ENCODE measurements at places on chromosomes 4 and X.

- DNase-seq, result no peak
These were observed 5.6 kb upstream of the STPG2 start for GRCh38 chr4:98148856-98149255.

DNA sequence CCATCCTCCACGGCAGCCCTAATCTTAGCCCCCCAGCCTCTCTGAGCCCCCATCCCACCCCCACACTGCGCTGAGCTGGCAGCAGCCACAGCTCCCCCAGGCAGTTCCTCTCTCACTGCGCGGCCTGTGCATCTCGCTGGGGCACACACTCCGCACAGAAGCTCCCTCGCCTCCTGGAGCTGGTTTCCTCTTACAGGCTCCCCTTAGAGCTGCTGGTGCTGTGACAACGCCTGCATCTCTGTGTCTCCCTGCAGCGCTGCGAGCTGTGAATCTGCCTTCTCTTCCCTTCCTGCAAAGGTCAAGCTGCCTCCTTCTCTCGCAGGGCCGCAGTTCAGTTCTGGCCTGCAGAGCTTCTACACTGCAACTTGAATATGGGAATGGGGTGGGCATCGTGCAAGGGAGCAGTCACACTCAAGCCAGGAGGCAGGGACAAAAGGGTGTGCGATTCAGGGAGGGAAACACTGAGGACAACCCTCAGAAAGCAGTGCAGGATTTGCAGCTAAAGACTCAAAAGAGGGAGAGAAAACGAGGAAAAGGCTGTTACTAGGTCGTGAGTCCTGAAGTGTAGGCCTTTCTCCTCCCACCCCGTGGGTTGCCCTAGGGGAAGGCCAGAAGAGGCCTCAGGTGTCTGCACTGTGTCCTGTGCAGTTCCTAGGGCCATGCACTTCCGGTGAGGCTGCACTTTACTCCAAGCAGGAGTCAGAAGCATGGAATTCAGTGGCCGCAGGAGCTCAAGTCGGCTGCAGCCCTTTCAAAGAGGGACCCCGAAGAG, 87.0 kb downstream of the BCOR start:
- DNase-seq, result no peak

- DNase-seq, result no peak
These were observed 64.5 kb downstream of the SMC1A start for GRCh38 chrX:53357799-53358530.

- DNase-seq, result no peak
These were observed 141.2 kb upstream of the INTU start for GRCh38 chr4:127491571-127491970.

DNA sequence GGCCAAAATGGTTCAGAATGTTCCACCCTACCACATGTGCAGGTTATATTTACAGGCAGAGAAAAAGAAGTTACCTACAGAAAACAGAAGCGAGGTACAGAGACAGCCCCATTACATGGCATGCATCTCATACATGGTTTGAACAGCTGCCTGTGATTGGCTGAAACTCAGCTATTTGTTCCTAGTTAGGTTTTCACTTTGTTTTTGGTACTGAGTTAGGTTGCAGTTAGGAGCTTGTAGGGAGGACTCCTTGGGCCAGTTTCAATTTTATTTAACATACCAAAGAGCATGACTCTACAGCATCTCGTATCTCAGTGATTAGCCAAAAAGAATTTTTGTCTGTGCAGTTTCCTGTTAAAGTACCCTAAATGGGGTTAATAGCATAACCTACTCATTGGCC, 392.0 kb downstream of the MAPK10 start:
- no peak for DNase-seq

GRCh38 chr4:3387943-3388361, 53.8 kb upstream of the HGFAC start:
- no peak for DNase-seq

GRCh38 chrX:20032201-20032600, 41.3 kb upstream of the BCLAF3 start:
- DNase-seq, result no peak

GRCh38 chrX:43741843-43742573, 85.9 kb downstream of the MAOA start:
- DNase-seq, result no peak

DNA sequence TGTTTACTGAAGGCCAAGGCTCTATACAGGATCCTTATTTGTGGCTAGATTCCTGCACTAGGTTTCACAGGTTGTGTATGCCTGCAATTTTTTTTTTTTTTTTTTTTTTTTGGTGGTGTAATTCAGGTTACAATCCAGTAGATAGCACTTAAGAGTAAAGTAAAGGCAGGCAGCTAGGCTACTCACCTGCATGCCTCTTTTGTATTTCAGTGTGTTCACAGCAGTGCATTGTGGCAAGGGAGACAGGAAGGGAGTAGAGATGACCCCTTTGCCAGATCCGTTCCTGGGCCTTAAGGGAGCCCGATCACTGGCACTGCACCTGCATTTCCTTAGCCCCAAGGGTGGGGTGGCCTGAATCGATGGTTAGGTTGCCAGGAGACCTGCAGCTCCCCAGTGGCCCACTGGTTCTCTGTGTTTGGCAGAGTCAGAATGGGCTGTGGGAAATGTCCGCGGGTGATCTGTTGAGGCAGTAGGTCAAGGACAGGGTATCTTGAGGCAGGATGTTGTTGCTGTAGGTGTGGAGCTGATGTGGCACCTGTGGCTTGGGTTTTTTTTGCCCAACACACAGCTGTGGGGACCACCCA, 374.9 kb upstream of the AADAT start:
- no peak for DNase-seq

DNA sequence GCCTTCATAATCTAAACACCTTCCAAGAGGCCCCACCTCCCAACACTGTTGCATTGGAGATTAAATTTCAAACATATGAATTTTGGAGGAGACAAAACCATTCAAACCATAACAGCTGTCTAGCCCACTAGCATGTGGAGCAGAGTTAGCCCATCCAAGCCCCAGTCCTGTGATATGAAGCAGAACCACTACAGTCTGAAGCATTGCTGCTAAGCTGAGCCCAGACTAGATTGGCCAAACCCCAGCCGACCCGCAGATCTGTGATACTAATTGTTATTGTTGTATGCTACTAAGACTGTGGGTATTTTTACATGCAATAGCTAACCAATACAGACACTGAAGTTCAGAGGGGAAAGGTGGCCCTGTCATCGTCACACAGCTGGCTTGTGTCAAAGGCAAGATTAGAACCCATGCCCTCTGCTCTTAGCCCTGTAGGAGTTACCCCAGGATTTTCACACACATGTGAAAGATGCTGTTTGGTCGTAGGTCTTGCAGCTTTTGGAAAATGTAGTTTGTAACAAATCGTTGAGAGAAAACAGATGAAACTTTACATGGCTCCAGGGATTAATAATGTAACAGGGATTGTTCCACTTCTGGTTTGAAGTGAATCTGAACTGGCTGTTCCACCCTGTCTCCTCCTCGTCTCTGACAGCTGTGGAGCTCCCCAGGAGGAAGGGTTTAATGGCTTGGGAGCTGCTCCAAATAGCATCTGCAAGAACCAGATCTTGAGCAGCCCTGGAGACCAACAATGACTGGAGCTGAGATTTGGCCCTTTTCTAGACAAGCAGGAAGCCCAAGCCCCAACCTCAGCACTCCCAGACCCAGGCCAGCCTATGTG, 517.5 kb downstream of the MID1IP1 start:
- no peak for DNase-seq

DNA sequence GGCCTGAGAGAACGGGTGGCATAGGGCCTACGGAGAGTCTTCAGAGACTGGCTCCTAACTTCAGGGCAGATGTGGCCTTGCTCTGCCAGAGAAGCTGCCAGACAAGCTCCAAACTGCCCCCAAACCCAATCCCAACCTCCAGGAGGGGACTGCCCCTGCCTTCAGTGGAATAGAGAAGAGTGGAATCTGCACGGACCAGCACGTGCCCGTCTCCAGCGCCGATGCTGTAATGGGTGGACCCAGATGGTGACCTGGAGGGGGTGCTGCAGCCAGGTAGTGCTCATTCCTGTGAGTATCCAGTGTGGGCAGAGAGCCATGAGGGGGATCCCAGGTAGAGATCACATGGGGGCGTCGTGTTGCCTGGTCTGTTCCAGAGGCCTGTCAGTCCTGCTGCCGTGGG, 73.2 kb upstream of the NKX1-1 start:
- no peak for DNase-seq

GRCh38 chr4:165663411-165663810, 209.6 kb upstream of the TLL1 start:
- DNase-seq, result no peak

- DNase-seq, result no peak
These were observed 192.5 kb upstream of the TAPT1 start for GRCh38 chr4:16418814-16419213.

- no peak for DNase-seq
These were observed 9.4 kb downstream of the XG start for GRCh38 chrX:2761246-2761645.

DNA sequence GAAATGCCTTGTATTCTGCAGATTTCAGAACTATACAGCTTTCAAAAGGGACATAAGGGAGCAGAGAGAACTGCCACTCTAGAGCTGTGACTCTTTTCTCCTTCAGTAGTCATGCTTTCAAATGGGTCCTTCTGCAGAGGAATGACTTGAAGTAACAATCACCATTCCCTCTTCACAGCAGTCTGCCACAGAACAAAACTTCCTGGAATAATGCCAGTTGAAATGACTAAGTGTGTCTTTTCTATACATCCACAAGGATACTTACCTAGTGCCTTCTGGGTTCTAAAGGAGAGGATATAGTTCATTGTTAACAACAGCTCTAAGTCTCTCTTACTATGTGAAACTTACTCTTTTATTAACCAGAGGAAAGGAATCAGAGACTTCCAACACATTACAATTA, 515.4 kb upstream of the ATOH1 start:
- DNase-seq, result no peak

GRCh38 chrX:96846841-96847240, 36.9 kb upstream of the RPA4 start:
- no peak for DNase-seq

DNA sequence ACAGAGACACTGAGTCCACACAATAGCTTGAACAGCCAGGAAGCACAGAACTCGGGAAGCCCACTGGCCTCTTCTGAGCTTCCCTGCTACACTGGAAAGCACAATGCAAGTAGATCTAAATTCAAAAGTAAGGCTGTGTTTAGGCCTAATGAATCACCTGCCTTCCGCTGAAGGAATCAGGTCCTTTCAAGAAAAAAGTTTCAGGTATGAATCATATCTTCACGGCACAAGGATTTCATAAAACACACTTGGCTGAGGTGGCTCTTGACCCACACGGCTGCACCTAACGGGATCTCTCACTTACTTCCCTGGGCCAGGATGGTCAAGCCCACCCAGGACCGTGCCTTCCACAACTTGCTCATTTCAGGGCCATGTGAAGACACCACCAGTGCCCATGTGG, 59.3 kb downstream of the IRF2 start:
- no peak for DNase-seq

- DNase-seq, result no peak
These were observed 173.9 kb upstream of the CENPE start for GRCh38 chr4:103372002-103372558.

DNA sequence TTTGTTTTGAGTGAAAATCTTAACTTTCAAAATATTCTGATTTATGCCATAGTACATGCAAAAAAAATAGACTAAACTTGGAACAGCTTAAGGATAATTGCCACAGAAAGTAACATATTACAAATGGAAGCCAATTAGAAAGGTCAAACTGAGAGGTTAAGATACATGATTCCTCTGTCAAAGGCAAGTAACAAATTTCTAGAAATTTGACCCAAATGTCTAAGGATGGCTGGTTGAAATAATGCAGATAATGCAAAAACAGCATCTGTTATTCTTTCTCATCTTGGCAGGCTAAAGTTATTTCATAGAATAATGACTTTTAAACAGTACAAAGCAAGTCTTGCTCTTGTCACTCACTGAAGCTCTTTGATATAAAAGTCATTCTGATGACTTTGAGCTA, 10.5 kb downstream of the FGF5 start:
- DNase-seq, result no peak

DNA sequence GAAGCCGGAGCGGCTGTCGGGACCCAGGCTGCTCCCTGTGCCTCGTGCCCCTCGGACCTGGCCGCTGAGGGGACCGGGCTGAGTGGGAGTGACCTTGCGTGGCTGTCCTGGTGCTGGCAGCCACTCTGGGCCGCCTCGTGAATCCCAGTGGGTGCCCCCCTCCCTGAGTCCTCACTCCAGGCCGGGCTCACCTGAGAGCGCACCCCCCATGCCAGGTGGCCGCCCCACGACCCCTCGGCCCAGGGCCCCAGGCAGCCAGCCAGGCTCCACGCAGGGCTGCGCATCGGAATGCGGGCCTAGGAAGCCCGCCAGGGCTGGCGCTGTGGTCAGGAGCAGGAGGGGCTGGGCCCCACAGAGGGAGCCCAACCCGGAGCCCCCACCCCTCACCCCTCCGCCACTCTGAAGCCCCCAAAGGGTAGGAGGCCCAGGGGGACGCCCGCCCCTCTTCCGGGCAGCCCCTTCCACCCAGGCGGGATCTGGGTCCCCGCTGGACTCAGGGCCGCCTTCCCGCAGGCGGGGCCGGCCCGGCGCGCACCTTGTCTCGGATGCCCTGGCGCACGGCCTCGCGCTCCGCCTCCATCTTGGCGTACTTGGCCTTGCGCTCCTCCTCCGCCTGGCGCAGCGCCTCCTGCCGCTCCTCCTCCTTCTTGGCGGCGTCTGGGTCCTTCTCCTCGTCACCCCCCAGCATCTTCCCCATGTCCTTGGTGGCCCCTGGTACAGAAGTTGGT, 33.9 kb downstream of the CPLX1 start:
- DNase-seq, result no peak

GRCh38 chr4:169338241-169338640, 67.5 kb upstream of the SH3RF1 start:
- no peak for DNase-seq

DNA sequence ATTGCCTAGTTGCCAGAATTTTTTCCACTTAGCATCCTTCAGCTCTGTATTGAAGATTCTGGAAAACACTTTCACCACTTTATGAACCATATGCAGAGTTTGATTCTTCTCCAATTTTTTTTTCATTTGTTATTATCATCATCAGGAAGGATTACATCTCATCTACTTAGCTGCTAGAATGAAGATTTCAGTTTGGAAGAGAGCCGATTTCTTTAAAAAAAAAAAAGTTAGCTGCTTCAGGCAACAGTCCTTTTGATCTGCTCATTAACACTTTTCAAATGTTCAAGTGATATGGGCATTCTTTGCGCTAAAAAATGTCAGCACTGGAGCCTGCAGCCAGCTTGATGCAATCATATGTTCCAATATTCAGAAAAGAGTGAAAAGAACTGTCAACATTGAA, 76.2 kb downstream of the ANTXR2 start:
- no peak for DNase-seq

GRCh38 chr4:148998719-148999118, 556.5 kb upstream of the NR3C2 start:
- no peak for DNase-seq

DNA sequence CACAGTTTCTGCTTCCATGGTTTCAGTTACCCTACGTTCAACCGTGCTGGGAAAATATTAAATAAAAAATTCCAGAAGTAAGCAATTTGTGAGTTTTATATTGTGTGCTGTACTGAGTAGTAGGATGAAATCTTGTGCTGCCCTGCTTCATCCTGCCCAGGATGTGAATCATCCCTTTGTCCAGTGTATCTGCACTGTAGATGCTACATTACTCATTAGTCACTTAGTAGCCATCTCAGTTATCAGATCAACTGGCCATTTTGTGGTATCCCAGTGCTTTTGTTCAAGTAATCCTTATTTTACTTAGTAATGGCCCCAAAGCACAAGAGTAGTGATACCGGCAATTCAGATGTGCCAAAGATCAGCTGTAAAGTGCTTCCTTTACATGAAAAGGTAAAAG, 97.9 kb downstream of the COX18 start:
- DNase-seq, result no peak

- no peak for DNase-seq
These were observed 2.3 kb upstream of the KDM5C start for GRCh38 chrX:53227224-53227765.

GRCh38 chrX:81240701-81241331, 38.9 kb downstream of the SH3BGRL start:
- DNase-seq, result no peak

GRCh38 chr4:88514557-88515511, 8.7 kb downstream of the PYURF start:
- no peak for DNase-seq
